Ovary (tissue), 10 donors: ENCODE measurements at places on chromosomes 16 and 17.

DNA sequence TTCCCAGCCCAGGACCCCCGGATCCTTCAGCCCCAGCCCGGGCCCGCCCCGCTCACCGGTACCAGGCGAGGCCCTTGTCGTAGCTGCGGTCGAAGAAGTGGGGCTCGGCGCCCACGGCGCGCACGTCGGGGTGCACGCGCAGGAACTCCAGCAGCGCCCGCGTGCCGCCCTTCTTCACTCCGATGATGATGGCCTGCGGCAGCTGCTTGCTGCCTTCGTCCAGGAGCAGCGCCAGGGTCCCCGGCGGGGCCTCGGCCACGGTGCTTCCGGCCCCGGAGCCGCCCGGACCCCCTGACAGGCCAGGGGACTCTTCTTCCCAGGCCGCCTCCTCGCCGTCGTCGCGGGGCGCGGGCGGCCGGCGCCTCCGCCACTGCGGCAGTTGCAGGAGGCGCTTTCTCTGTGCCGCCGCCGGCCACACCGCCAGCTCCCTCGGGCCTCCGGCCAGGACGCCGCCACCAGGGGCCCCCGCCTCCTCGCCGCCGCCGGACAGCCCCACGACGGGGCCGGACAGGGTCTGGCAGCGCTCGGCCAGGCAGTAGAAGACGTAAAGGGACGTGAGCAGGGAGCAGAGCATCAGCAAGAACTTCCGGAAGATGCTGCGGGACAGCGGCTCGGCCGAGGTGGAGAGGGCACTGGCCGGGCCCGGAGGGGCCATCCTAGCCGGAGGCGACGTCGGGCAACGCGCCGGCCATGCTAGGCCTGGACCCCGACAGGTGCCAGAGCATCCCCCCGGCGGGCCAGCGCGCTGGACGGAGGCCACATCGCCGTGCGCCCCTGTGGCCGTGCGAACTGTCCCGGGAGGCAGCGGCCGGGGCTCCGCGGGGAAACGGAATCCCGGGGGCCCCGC lies 1.0 kb downstream of the HS3ST3A1 start:
- peak; percentile 31 for DNase-seq

DNA sequence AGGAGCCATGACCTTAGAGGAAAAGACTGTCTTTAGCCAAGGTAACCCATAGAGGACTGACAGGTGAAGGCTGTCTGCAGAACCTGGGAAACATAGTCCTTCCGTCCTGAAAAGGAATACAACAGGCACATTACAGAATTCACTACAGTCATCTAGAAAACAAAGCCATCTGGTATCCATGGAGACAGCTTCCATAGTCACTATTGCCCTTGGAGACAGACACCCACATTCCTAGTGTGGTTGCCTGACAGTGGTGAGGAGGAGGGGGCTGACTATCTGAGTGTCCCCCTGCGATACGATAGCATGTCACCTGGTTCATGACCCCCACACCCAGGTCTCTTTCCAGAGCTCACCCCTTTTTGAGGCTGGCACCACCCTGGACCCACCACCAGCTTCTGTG lies 254.7 kb downstream of the CDH13 start:
- DNase-seq = no peak

- DNase-seq = no peak
Measured at GRCh38 chr16:54284319-54284930, 2.2 kb downstream of the IRX3 start.

- no peak for DNase-seq
Measured at GRCh38 chr17:41013181-41013580, 4.3 kb upstream of the KRTAP3-1 start.

DNA sequence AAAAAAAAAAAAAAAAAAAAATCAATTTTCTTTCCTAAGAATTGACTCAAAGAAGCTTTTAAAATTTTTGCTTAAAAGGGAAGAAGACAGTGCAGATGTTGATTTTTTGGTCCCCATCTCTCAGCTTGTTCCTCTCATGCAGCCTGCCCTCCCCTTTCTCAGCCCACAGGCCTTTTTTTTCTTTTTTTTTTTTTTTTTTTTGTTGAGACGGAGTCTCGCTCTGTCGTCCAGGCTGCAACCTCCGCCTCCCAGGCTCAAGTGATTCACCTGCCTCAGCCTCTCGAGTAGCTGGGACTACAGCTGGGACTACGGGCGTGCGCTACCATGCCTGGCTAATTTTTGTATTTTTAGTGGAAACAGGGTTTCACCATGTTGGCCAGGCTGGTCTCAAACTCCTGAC lies 17.7 kb downstream of the YPEL2 start:
- no peak for DNase-seq

GRCh38 chr16:4206680-4207079 lies 35.2 kb downstream of the SRL start:
- DNase-seq = no peak

DNA sequence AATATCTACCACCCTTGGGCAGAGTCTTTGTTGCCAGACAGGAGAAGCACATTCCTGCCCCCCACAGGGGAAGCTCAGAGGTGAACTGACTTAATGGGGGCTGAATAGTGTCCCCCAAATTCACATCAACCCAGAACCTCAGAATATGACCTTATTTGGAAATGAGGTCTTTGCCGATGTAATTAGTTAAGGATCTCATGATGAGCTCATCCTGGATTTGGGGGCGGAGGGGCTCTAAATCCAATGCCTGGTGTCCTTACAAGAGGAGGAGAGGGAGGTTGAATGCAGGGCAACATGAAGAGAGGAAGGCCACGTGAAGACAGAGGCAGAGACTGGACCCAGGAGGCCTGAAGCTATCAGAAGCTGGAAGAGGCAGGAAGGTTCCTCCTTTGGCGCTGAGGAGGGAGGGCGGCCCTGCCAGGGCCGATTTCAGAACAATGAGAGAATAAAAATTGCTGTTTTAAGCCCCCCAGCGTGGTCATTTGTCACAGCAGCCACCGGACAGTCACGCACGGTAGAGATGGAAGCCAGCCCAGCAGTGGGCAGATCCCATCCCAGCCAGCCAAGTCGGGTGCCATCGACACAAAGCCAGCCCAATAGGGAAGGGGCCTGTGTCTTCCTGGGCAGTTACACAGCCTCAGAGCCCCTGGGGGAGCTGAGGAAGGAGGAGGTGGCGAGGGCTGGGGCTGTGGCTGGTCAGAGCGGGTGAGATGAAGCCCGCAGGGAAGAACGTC lies 21.3 kb downstream of the C16orf74 start:
- no peak for DNase-seq

DNA sequence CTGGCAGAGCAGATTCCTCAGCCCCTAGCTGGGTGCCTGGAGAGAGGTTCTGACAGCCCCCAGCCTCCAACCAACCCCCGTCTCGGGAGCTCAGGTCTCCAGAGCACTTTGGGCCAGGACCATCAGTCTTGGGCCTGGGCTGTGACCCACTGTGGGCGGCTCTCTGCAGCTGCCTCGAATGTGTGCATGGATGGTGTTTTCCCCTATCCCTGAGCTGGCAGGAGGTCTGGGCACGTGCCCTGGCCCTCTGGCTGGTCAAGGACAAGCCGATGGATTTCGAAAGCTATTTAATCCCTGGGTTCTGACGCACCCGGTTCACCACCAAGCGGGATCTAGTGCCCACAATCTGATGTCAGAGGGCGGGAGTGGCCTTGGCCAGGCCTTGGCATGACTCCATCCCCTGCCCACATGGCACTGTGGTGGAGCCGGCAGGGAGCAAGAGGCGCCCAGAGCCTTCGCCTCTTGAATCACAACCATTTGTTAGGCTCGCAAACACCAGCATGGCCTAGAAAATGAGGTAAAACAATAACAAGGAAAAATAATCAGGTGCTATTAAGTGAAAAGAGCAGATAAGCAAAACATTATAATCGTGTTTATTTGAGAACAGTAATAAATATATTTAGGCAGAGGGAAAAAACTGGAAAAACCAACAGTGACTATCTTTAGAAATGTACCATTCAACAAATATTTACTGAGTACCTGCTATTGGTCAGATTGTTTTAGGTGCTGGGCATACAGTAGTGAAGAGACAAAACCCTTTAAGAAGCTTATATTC lies 69.3 kb upstream of the TOB1 start:
- DNase-seq = no peak

- DNase-seq = no peak
Measured at GRCh38 chr17:51971121-51971520, 187.4 kb downstream of the CA10 start.
